ENCODE measurements at places on chromosomes 4 and X.

DNA sequence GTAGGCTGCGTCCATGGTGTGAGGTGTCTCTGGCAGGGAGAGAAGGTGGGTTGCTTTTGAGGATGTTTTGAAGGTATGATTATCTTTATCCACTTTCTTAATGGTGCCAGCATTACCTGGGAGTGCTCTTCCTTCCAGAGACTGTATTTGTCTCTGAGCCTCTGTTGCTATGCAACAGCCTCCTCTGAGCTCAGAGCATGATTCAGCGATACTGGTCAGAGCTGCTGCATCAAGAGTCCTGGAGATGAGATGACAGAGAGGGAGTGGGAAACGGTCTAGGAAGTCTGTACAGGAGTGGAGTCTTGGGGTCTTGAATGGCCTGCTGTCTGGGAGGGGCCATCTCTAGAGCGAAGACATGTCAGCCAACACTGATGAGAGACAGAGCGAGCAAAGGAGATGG lies 104.4 kb upstream of the RAB40AL start:
- no peak for DNase-seq

GRCh38 chr4:108982402-108983185 lies 219.7 kb upstream of the ETNPPL start:
- no peak for DNase-seq

GRCh38 chrX:19897091-19897490 lies 9.7 kb upstream of the SH3KBP1 start:
- no peak for DNase-seq

DNA sequence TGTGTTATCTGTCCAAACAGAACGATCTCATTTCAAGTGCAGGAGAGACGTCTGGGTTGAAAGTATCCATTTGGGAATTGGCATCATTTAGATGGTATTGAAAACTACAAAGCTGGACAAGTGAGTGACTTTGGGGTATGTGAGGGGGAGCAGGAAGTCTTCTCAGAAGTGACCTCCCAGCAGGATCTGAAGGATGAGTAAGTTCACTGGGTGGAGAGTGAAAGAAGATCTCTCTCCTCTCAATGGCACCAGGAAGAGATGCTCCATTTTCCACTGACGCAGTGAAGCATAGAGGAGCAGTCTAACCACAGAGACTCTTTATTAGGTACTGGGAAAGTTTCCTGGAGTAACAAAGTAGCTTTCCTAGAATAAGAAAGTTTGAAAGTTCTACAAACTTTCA lies 161.0 kb downstream of the CPE start:
- no peak for DNase-seq

- DNase-seq, result no peak
Observed at GRCh38 chr4:17230727-17231126, 281.2 kb downstream of the QDPR start.

- no peak for DNase-seq
Observed at GRCh38 chr4:140800666-140801065, 44.5 kb upstream of the TBC1D9 start.

- no peak for DNase-seq
Observed at GRCh38 chr4:57191523-57192034, 81.4 kb upstream of the IGFBP7 start.

DNA sequence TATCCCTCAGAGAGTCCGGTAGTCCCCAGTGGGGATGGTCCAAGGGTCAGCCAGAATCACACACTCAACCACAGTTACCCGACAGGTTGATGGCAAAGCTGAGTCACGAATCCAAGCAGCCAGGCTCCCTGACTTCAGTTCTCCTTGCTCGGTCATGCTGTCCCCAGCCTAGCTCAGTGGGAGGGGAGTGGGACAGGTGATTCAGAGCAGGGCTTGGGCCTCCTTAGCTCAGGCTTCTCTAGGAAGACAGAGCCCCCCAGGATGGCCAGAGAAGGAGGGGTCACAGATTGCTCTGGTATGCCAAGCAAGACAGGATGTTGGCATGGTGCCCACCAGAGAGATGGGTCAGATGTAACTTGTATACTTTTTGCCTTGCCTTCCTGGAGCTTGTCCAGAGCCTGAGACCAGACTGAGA lies 66.5 kb downstream of the EFNB1 start:
- no peak for DNase-seq

DNA sequence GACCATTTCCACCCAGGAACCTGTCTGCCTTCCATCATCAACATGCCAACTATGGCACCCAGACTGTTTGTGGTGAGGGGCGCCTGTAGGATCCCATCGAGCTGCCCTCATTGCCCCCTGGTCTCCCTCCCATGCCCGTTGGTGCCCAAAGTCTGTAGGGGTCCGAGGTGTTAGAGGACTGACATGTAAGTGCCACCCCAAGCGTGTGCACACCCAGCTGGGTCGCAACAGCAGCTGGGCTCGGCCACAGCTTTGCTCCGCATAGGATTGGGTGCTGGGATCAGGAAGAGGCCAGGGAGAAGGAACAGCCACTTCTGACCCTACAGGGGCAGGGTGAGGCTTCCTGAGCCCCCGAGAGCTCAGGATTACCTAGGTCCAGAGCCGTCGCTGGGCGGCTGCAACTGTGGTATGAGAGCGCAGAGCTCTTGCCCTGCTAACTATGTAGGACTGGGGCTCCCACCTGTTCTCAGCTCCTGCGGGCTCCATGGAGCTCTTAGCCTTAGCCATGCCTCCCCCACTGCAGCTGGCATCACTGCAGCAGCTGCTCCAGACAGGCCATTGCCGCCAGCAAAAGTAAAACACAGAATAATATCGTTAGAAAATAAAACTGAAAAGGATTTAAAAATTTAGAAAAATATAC lies 1160.3 kb downstream of the FSTL5 start:
- DNase-seq, result no peak

- no peak for DNase-seq
Observed at GRCh38 chr4:86441175-86441936, 81.5 kb upstream of the MAPK10 start.

DNA sequence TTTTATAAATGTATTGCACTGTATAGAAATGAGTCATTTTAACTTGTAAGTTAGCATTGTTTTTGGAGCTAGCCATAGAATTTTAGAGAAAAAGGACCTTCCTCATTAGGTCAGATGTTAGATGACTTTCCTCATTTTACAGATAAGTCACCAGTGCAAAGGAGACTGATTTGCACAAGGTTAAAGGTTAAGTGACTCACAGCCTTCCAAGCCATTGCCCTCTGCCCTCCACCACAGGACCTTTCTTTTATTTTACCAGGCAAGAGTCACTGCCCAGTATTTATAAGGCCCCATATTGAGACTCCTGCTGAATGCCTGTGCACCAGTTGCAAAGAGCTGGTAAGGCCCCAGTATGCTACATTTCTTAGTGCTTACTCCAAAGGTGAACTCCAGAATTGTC lies 4.2 kb upstream of the ABCG2 start:
- DNase-seq, result no peak
